ENCODE measurements at places on chromosomes 6 and 20.

GRCh38 chr20:1808101-1808500, 87.1 kb upstream of the SIRPA start:
- no peak for DNase-seq
- no peaks in the 10 kb centered on the region for H3K4me1 ChIP-seq
- H3K36me3 ChIP-seq: no peaks in the 10 kb centered on the region
- peaks cover 49% of the 10 kb centered on the region for H3K27me3 ChIP-seq

- H3K27ac ChIP-seq: no peak overlapping the region
- H3K4me1 ChIP-seq: peaks cover 12% of the 10 kb centered on the region
- no peaks in the 10 kb centered on the region for H3K36me3 ChIP-seq
- no peak overlapping the region for H3K4me3 ChIP-seq
- no peak for DNase-seq
Observed at GRCh38 chr20:7773511-7773910, 166.7 kb downstream of the HAO1 start.

- H3K4me1 ChIP-seq: no peaks in the 10 kb centered on the region
- no peak overlapping the region for H3K27ac ChIP-seq
- H3K4me3 ChIP-seq: no peak overlapping the region
Observed at GRCh38 chr6:2714111-2714895, 36.4 kb downstream of the MYLK4 start.

- no peak overlapping the region for H3K4me3 ChIP-seq
- peak overlapping the region; percentile 2 for H3K27ac ChIP-seq
- peaks cover 23% of the 10 kb centered on the region for H3K4me1 ChIP-seq
- DNase-seq: peak; percentile 63
- H3K27me3 ChIP-seq: no peaks in the 10 kb centered on the region
Observed at GRCh38 chr6:137102851-137103492, 58.2 kb upstream of the IL20RA start.

- no peaks in the 10 kb centered on the region for H3K36me3 ChIP-seq
- H3K27ac ChIP-seq: no peak overlapping the region
- DNase-seq: no peak
- no peaks in the 10 kb centered on the region for H3K4me1 ChIP-seq
Observed at GRCh38 chr6:92684386-92684785, 735.0 kb downstream of the EPHA7 start.

- H3K27ac ChIP-seq: no peak overlapping the region
- no peak overlapping the region for H3K4me3 ChIP-seq
- peaks cover 23% of the 10 kb centered on the region for H3K4me1 ChIP-seq
- peaks cover 7% of the 10 kb centered on the region for H3K27me3 ChIP-seq
- no peaks in the 10 kb centered on the region for H3K36me3 ChIP-seq
Observed at GRCh38 chr6:25774120-25774715, 19.7 kb downstream of the SLC17A4 start.

GRCh38 chr6:41326092-41326491, 9.3 kb upstream of the NCR2 start:
- DNase-seq: no peak
- H3K4me3 ChIP-seq: no peak overlapping the region
- no peaks in the 10 kb centered on the region for H3K4me1 ChIP-seq
- H3K27me3 ChIP-seq: peaks cover 40% of the 10 kb centered on the region

DNA sequence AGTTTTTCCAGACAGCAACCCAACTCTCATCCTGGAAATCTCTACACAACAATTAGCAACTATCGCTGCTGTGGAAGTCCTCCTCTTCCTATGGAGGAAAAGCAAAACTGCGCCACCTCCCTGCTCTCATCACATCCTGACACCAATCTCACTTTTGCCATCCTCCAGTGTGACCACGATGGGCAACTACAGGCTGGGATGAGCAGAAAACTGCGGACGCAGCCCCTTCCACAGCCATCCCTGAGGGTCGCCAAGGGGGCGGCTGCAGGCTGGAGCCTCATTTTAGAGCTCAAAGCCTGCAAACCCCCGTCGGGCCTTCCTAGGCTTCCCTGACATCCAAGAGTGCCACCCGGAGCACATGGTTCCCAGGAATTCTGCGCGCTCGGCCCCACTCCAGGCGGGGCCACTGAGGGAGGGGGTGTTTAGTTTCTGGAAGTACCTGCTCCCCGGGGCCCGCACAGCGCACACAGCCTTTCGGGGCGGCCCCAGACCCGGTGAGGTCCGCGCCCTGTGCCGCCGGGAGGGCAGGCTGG, 1.2 kb downstream of the TCFL5 start:
- H3K36me3 ChIP-seq: peaks cover 11% of the 10 kb centered on the region
- H3K27me3 ChIP-seq: peaks cover 23% of the 10 kb centered on the region
- peak overlapping the region; percentile 64 for H3K4me3 ChIP-seq
- peaks cover 20% of the 10 kb centered on the region for H3K4me1 ChIP-seq
- no peak for DNase-seq

GRCh38 chr6:11277275-11278206, 45.1 kb upstream of the NEDD9 start:
- peaks cover 52% of the 10 kb centered on the region for H3K4me1 ChIP-seq
- peaks cover 40% of the 10 kb centered on the region for H3K36me3 ChIP-seq
- no peaks in the 10 kb centered on the region for H3K27me3 ChIP-seq
- DNase-seq: peak; percentile 54
- H3K27ac ChIP-seq: peak overlapping the region; percentile 97

GRCh38 chr6:152595499-152595898, 41.7 kb downstream of the SYNE1 start:
- no peak overlapping the region for H3K4me3 ChIP-seq
- DNase-seq: no peak
- H3K27ac ChIP-seq: no peak overlapping the region
- H3K36me3 ChIP-seq: no peaks in the 10 kb centered on the region

GRCh38 chr20:32522526-32522775, 62.7 kb downstream of the NOL4L start:
- no peak for DNase-seq
- H3K27ac ChIP-seq: peak overlapping the region; percentile 59
- H3K36me3 ChIP-seq: peaks cover 3% of the 10 kb centered on the region
- peaks cover 54% of the 10 kb centered on the region for H3K4me1 ChIP-seq

DNA sequence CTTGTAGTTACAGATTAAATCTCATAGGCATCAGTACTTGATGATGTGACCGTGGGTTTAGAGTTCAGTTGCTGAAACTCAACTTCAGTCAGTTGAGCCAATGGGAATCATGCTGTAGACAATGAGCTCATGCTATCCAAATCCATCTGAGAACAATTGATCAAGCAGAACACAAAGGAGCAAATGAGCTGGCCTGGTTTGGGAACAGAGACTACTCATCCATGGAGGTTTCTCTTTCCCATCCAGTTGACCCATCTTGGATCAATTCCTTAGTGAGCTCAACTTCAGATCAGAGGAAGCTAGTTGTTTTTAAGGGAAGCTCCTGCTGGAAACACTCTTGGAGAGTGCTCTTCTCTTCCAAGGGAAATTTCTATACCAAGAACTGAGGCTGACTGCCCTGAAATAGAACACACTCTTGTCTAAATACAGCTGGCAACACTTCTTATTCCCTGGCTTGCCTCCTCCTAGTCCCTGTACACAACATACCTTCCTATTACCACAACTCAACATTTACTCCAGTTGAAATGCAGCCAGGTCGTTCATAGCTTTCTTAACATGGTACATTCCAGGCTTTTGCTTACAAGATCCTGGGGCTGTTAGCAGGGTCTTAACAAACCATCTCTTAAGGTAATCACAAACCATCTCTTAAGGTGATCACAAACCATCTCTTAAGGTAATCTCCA, 203.9 kb upstream of the PRDM1 start:
- H3K27me3 ChIP-seq: peaks cover 12% of the 10 kb centered on the region
- H3K4me3 ChIP-seq: no peak overlapping the region
- no peak overlapping the region for H3K27ac ChIP-seq
- H3K36me3 ChIP-seq: peaks cover 15% of the 10 kb centered on the region
- DNase-seq: no peak
- peaks cover 55% of the 10 kb centered on the region for H3K4me1 ChIP-seq

DNA sequence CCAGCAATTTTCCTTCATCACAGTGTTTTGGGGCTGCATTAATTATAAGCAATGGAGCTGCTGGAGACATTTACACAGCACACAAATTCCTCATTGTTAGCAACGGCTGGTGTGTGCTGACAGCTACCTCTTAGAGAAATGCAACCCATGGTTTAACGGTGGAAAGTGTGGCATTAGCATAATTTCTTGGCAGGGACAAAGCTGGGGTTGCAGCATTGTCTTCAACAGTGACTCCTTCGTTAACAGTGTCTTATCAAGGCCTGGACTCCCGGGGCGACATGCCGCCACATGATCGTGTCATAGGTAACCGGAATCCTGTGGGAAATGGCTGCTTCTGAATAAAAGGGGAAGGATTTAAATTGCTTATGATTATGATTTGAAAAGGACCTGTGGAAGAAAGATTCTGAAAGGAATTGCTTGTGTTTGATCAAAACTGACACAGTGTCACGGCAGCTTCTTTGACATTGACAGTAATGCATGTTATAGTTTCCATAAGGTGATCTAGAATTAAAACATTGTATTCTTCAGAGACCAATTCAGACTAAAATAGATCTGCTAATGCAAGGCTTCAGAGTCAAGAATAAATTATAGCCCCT, 128.0 kb downstream of the UST start:
- H3K36me3 ChIP-seq: peaks cover 2% of the 10 kb centered on the region
- no peak overlapping the region for H3K4me3 ChIP-seq
- no peak overlapping the region for H3K27ac ChIP-seq

DNA sequence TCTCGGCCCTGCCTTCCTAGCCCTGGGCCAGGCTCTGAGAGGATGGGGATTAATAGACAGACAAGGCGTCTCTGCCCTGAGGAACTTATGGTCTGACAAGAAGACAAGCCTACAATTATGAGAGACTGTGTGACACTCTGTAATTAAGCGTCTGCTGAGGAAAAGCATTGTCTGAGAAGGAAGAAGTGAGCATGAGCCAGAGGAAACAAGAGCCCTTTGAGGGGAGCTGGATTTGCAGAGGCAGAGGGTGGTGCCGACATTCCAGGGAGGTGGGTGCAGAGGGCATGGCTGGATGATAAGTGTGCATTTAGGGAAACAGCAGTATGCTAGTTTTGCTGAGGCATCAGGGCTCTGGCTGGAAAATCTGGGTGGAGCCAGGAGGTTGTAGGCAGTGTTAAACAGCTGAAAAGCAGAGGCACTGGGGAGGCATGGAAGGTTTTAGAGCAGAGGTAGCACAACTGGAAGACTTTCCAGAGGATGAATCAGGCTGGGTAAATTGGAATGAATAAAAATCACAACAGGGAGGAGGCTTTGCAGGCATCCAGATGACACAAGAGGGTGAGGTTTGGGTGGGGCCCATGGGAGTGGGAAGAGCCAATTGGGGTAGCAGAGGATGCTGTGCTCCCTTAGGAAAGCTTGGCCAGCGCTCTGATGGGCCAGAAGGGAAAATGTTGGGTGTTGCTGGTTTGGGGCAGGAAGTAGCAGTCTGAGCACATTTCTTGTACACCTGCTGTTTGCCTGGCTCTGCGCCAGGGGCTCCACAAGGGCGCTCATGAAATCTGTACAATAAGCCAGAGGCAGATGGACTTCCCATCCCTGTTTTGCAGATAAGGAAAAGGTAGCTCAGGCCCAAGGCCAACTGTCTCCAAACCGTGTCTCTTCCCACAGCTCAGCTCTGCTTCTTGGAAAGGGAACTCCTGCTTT, 74.0 kb upstream of the MYL9 start:
- H3K4me1 ChIP-seq: peaks cover 76% of the 10 kb centered on the region
- no peaks in the 10 kb centered on the region for H3K27me3 ChIP-seq
- DNase-seq: peak; percentile 59
- H3K36me3 ChIP-seq: no peaks in the 10 kb centered on the region
- H3K27ac ChIP-seq: peak overlapping the region; percentile 77
- peak overlapping the region; percentile 6 for H3K4me3 ChIP-seq

- H3K4me1 ChIP-seq: peaks cover 25% of the 10 kb centered on the region
- DNase-seq: no peak
- peak overlapping the region; percentile 54 for H3K27ac ChIP-seq
- no peaks in the 10 kb centered on the region for H3K27me3 ChIP-seq
- no peak overlapping the region for H3K4me3 ChIP-seq
Observed at GRCh38 chr6:149405823-149406765, 6.0 kb downstream of the SUMO4 start.

DNA sequence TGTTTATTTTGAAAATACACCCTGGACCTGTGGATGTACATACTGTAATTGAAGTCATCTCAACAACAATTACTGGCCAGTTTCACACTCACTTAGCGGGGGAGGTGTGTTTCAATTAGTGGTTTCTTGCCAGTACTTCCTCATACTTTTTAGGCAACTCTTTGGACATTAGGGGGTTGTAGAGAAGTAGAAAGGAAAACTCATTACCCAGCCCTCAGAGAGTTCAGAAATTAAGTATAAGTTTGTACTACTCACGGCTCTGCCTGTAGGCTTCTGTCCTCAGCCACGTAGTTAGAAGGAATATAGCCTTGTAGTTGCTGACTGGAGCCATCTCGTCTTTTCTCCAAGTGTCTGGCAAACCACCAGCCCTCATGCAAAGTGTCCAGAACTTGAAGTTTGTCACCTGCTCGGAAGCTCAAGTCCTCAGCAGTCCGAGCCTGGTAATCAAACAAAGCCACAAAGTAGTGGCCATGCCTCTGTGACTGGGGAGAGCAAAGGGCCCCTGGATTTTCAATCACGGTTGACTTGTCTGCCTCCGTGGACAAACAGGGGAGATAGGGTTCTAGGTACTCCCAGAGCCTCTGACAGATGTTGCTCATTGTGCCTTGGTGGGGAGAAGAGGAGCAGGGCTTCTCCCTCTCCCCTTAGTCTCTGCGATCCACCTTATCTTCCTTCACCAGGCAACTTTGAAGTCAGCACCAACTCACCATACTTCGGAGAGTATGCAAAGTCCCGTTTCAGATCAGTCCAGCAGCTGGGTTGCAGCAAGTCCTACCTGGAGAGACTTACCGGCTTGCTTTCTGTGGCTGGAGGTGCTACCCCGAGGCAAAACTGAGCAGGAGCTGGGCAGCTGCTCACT, 749 bp downstream of the FRK start:
- no peak overlapping the region for H3K4me3 ChIP-seq
- no peak overlapping the region for H3K27ac ChIP-seq
- no peaks in the 10 kb centered on the region for H3K4me1 ChIP-seq
- peaks cover 18% of the 10 kb centered on the region for H3K27me3 ChIP-seq
- no peak for DNase-seq
- no peaks in the 10 kb centered on the region for H3K36me3 ChIP-seq

- no peaks in the 10 kb centered on the region for H3K4me1 ChIP-seq
- H3K4me3 ChIP-seq: no peak overlapping the region
- no peak for DNase-seq
- H3K27ac ChIP-seq: no peak overlapping the region
Observed at GRCh38 chr6:17730078-17730704, 23.5 kb upstream of the NUP153 start.

- peaks cover 2% of the 10 kb centered on the region for H3K4me1 ChIP-seq
- H3K27me3 ChIP-seq: peaks cover 4% of the 10 kb centered on the region
- no peak overlapping the region for H3K27ac ChIP-seq
- DNase-seq: no peak
- no peak overlapping the region for H3K4me3 ChIP-seq
- H3K36me3 ChIP-seq: no peaks in the 10 kb centered on the region
Observed at GRCh38 chr6:37083243-37084138, 78.0 kb downstream of the FGD2 start.

GRCh38 chr6:146905181-146905704, 299.0 kb upstream of the STXBP5 start:
- no peaks in the 10 kb centered on the region for H3K27me3 ChIP-seq
- H3K4me1 ChIP-seq: no peaks in the 10 kb centered on the region
- DNase-seq: no peak
- no peak overlapping the region for H3K4me3 ChIP-seq
- no peak overlapping the region for H3K27ac ChIP-seq
- no peaks in the 10 kb centered on the region for H3K36me3 ChIP-seq

GRCh38 chr6:161115468-161115867, 123.9 kb downstream of the MAP3K4 start:
- DNase-seq: no peak
- no peak overlapping the region for H3K4me3 ChIP-seq
- no peak overlapping the region for H3K27ac ChIP-seq
- peaks cover 29% of the 10 kb centered on the region for H3K4me1 ChIP-seq
- peaks cover 67% of the 10 kb centered on the region for H3K36me3 ChIP-seq
- no peaks in the 10 kb centered on the region for H3K27me3 ChIP-seq

Measured in activated CD8-positive, alpha-beta memory T cell treated with anti-CD3 and anti-CD28 coated beads, Interleukin-2, amount 10 ng/mL, durations not matched to agents 7 days and 5 days (primary cell).